Liver (tissue), 10 donors: ENCODE measurements at places on chromosomes 3 and 15. TPM values are rescaled to one million over a fixed set of nuclear protein-coding genes. Genes with fewer than 3 reads are reported as not detected.
A peak's percentile ranks its signal among the peaks of the same experiment; 100 is the strongest.

- DNase-seq, result no peak
Measured at GRCh38 chr3:47669026-47669749, 90.5 kb upstream of the CSPG5 start.

- DNase-seq, result no peak
Measured at GRCh38 chr3:113179235-113179824, 32.0 kb upstream of the BOC start.

- DNase-seq, result no peak
Measured at GRCh38 chr3:169362301-169362700, 301.2 kb downstream of the MECOM start.

GRCh38 chr3:170465955-170466354 is 47.3 kb downstream of the CLDN11 start:
- DNase-seq, result no peak

- DNase-seq, result no peak
Measured at GRCh38 chr15:29712149-29712885, 110.0 kb downstream of the TJP1 start.

GRCh38 chr3:147729641-147730040 is 320.5 kb downstream of the ZIC1 start:
- no peak for DNase-seq

GRCh38 chr15:44066211-44066827 is 128.8 kb downstream of the FRMD5 start:
- DNase-seq, result peak; percentile 59

- no peak for DNase-seq
Measured at GRCh38 chr3:54361746-54362283, 239.5 kb downstream of the CACNA2D3 start.

- no peak for DNase-seq
Measured at GRCh38 chr3:195036574-195036973, 234.4 kb downstream of the XXYLT1 start.

- no peak for DNase-seq
Measured at GRCh38 chr3:169090559-169090958, 573.0 kb downstream of the MECOM start.

DNA sequence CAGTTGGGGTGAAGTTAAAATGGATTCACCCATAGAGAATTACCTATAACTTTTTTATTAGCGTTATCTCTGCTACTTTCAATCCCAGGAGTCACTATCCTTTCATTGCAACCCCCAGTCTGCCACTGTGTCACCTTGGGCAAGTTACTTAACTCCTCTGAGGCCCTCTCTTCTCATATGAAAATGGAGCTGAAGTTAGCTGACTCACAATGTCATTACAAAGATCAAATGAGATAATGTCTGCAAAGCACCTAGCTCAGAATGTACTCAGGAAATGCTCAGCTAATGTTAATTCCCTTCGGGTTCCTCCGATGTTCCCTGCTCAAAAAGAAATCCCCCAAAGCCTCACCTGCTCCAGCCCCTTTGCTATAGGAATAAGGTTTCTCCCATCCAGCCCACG is 50.0 kb downstream of the TRIM42 start:
- DNase-seq, result no peak

DNA sequence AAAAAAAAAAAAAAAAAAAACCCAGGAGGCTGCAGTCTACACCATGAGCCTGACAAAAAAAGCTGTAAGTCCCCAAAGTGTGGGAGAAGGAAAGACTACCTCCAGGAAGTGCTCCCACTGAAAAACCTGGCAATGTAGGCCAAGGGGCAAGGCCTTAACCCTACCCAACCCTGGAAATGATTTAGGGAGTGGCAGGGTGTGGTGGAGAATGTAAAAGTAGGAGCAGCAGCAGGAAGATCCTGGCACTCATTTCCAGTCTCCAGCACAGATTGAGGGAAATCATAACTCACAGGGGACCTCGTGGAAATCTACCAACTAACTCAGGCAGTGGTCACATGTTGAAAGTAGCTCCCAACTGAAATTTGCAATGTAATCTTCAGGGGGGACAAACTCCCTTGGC is 839.5 kb downstream of the EPHA3 start:
- no peak for DNase-seq

GRCh38 chr3:46565607-46566039 is 479 bp downstream of the LRRC2 start:
- peak; percentile 54 for DNase-seq

DNA sequence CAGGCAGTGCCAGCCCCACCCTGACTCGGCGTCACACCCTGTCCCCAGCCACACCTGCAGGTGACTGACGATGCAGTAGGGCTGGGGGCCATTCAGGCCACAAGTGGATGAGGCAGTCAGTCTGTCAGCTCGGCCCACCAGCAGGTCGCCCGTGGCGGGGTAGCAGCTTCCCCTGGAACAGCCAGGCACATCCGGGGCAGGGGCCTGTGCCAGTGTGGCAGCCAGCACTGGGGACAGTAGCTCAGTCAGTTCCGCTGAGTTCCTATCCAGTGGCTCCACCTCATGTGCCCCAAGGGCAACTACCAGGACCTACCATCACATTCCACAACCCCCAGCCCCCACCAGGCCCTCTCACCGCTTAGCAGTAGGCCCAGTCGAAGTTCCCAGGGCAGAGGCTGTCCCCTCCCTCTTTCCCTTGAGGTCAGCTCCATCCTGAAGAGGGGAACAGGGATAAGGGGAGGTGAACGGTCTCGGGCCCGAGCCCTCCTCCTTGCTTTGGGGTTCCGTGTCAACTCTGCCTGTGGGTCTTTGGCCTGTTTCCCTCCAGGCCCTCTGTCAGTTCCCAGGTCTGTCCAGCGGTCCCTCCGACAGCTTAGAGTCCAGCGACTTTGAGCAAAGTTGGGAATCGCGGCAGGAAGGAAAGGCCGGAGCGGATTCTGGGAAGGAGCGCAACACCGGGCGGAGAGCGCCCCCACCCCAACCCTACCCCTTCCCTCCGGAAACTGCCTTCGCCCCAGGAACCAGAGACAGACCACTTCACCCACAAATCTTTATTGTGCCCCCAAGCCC is at the start of gene LAMB2:
TSS of gene LAMB2 (minus strand) at position 614 of the 789 bp plus-strand sequence. CDS start at position 431, 183 bp downstream.
- DNase-seq, result peak; percentile 61

DNA sequence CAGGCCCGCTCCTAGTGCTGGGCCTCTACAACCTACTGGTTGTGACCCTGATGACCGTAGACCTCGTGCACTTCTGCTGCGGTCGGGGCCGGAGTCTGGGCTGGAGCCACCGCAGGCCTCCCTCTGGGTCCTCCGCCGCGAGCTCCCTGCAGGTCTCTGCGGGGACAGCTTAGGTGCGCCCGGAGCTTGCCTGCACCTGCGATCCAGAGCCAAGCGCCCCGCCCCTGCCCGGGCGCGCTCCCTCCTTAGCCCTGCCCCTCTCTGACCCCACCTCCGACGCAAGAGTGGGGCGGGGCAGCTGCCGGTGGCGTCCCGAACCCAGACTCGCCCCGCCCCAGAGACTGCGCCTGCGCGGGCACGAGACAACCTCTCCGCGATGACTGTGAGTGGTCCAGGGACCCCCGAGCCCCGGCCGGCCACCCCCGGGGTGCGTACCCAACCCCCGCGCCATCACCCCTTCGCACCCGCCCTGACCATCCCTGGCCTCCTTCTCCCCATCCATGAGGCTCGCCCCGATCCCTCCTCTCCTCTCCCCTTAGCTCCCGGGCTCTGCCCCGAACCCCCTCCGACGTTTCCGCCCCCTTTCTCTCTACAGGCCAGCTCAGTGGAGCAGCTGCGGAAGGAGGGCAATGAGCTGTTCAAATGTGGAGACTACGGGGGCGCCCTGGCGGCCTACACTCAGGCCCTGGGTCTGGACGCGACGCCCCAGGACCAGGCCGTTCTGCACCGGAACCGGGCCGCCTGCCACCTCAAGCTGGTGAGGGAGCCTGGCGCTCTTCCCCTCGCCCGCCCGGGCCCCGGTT is at the start of gene UNC45A:
TSS of gene UNC45A (plus strand) at position 337 of the 803 bp plus-strand sequence. CDS start at position 377, 40 bp downstream.
- DNase-seq, result peak; percentile 96

- DNase-seq, result no peak
Measured at GRCh38 chr15:64934023-64934422, 22.3 kb downstream of the ANKDD1A start.

DNA sequence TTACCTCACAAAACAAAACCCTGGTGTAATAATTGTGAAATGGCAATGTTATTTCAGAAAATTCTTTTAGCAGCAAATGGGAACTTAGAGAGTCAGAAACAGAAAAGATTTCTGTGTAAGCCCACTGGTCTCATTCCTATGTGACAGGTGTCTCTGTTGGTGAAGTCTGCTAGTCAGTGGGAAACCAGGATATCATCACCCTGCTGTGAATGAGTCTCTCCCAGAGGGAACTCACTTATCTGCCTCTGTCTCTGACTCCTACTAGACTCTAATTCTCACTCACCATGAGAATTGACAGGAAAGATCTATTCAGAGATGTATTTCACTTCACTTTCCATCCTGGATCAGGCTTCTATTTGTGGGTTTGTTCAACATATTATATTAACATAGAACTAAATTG is 266.0 kb downstream of the EPHA3 start:
- DNase-seq, result no peak

DNA sequence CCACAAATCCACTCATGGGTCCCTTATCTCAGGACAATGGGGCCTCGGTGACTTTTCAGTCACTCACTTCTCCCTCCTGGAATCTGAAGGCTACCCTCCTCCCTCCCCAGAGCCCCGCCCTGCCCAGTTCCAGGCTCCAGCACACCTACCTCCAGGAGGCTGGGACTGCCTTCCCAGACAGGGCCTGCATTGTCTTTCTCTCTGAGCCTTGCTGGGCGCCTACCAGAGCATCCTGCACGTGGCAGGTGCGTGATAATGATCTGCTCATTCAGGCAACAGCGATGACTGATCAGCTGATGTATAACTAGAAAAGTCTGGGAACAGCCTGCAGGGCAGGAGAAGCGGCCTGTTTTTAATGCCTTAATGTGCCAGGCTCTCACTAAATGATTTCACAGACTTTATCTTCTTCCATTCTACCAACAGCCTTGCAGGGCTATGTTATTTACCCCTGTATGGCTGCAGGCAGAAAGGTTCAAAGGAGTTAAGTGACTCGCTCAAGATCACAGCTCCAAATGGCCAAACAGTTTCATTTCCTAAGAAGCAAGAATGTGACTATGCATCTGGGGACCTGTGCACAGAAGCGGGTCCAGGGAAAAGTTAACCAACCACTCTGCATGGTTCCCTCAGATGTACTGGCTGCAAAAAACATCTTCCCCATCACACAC is 6.3 kb downstream of the ADAMTS17 start:
- no peak for DNase-seq

DNA sequence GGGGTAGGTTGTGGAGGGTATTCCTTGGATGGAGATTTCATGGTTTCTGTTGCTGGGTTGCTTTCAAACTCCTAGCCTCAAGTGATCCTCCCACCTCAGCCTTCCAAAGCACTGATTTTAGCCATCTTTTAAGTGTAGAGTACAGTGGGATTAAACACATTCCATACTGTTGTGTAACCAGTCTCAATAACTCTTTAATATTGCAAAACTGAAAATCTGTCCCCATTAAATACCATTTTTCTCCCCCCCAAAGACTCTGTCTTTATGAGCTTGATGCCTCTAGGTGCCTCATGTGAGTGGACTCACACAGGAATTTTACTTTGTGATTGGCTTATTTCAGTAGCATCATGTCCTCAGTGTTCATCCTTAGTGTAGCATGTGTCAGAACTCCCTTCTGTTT is 74.7 kb upstream of the ATP10A start:
- no peak for DNase-seq

GRCh38 chr3:9452417-9452816 is 55.0 kb downstream of the SETD5 start:
- DNase-seq, result no peak

DNA sequence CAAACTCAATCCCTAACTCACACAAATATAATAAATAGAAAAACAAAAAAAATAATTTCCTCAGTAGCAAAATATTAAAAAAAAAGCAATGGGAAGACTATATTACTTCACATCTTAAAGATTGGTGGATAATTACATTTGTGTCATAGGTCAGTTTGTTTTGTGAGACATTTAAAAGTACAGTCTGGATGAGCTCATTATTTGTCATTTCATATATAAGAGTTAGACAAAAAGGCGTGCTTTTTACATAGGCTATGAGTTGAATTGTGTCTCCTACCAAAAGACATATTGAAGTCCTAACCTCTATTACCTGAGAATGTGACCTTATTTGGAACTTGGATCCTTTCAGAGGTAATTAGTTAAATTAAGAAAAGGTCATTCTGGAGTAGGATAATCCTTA is 710.1 kb upstream of the CBLB start:
- DNase-seq, result no peak

- no peak for DNase-seq
Measured at GRCh38 chr15:97684249-97684648, 276.3 kb upstream of the ARRDC4 start.

DNA sequence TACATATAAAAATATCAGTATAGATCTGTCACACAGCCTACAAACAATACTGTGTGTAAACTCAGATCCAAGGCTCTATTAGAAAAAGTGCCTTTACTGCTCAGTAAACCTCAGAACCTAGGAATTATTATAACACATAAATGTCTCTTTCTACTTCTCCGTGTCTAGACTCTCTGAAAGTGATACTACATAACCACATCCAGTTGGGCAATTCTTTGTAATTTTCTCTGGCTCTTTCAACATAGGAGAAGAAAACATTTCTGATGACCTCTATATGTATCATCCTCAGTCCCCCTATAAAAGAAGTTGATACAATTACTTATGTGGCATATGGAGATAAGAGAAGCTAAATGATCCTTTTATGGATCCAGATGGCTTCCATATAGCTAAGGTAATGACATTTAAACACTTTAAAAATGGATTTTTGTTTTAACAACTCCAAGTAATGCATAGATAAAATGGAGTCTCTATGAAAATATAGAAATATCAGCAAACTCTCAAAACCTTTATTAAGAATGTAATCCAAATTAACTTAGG is 104.5 kb downstream of the LSAMP start:
- no peak for DNase-seq

GRCh38 chr3:103992469-103992868 is 1374.2 kb upstream of the ALCAM start:
- no peak for DNase-seq

- DNase-seq, result no peak
Measured at GRCh38 chr3:89061259-89061658, 46.2 kb upstream of the EPHA3 start.

DNA sequence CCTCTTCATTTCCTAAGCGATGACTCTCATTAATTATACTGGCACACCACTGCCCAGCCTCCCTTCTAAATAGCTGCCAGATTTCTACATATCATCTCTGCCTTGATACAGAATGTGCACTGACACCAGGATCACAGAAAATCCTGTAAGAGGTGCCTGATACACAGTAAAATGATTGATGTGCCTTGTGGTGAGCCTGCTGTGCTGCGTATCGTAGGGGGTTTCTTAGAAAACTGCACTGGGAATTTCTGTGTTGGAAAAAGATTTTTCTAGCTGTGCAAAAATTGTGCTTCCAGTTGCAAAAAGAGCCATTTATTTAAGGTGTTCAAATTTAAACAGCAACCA is 3.0 kb upstream of the PLCH1 start:
- DNase-seq, result no peak

Gene LYZL4
- not detected for total RNA-seq

Gene SIDT1
- total RNA-seq, result 2.2 TPM

Gene UBAP1L
- total RNA-seq, result 6.9 TPM

Gene GPR176
- 1.7 TPM for total RNA-seq

Gene CRABP1
- not detected for total RNA-seq

Gene POLR2H
- total RNA-seq, result 25.7 TPM

Gene LRRC28
- total RNA-seq, result 43.7 TPM

Gene ASB14
- not detected for total RNA-seq

Gene CRBN
- 26.3 TPM for total RNA-seq

Gene ADGRG7
- 2.1 TPM for total RNA-seq

Gene SCG5
- total RNA-seq, result 7.5 TPM

Gene SOX14
- not detected for total RNA-seq

Gene HYAL3
- 1.9 TPM for total RNA-seq

Gene CCDC191
- total RNA-seq, result 1.0 TPM
